ENCODE measurements at places on chromosomes 7 and 10.

DNA sequence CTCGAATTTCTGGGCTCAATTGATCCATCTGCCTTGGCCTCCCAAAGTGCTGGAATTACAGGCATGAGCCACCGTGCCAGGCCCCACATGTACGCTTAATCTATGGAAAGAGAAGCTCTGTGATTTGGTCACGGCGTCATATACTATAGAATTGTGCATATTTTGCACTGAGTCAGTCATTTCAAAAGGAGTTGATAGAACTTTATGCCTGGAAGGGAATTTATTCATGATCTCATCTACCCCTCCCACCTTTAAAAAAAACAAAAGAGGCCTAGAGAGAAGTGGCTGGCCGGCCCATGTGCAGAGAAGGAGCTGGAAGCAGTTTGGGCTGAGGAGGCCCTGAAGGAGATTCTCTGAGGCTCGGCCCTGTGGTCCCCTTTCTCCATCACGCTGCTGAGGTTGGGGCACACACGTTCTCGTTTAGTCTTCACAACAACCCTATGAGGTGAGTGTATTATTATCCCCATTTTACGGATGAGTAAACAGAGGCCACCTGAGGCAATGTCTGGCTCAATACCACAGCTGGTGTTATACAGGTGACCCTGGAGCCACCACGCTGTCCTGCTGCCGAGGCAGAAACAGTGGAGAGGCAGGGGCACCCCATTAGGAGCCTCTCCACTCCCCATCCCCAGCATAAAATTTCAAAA is 47.2 kb upstream of the ZRANB1 start:
- DNase-seq: peak; percentile 35

DNA sequence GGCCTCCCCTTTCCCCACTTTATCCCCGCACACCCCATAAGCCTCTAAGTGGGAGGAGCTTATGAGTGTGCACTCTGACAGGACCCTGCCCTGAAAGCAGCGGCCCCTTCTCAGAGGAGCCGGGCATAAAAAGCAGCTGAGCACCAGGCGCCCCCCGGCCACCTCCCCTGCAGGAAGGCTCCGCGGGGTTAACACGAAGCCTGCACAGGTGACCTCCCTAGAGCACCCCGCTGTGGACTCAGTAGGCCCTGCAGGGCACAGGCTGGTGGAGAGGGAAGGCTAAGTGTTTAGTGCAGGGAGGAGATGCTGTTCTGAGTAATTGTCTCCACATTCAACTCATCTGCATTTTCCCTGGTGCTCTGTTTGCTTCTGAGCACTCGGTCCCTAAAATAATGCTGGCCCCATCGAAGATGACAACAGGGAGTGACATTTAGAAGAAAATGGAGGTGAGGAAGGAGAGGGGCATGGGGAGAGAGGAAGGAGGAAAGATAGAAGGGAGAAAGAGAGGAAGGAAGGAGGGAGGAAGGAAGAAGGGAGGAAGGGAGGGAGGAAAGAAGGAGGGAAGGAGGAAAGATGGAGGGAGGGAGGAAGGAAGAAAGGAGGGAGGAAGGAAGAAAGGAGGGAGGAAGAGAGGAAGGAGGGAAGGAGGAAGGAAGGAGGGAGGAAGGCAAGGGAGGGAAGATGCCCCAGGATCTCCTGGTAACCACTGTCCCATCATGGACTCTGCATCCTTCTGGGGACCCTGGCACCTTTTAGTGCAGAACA is 25.4 kb upstream of the CNPY1 start:
- DNase-seq: no peak

DNA sequence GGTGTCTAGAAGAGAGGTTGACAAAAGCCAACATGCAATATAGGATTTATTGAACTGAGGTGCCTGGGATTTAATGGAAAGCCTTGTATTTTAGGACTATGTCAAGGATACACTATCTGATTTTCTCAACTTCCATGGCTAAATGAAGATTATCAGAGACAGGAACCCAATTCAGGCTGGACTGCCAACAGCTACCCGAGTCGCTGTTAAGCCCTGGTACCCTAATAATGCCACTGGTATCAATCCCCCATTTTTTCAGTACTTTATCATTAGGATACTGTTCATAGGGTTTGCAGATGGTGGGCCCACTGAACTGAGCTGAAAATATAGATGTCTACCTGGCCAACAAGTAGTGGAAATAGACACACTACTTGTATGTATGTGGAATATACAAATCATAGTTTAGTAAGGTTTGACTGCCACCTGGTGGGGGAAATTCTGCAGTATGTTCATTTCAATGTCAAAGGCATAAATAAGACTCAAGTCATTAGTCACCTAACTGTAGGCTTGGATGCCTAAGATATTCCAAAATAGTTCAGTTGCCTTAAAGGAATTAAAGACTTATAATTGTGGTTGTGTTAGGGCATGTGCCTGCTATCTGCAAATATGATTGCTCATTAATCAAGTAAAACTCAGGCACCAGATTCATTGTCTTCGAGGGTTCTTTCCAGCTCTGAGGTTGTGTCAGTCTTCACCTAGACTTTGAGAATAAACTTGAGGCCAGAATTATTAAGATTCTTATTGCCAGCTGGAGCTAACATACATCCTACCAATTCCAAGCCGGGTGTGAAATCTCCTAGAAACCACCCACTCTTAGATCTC is 34.1 kb upstream of the NOBOX start:
- no peak for DNase-seq

DNA sequence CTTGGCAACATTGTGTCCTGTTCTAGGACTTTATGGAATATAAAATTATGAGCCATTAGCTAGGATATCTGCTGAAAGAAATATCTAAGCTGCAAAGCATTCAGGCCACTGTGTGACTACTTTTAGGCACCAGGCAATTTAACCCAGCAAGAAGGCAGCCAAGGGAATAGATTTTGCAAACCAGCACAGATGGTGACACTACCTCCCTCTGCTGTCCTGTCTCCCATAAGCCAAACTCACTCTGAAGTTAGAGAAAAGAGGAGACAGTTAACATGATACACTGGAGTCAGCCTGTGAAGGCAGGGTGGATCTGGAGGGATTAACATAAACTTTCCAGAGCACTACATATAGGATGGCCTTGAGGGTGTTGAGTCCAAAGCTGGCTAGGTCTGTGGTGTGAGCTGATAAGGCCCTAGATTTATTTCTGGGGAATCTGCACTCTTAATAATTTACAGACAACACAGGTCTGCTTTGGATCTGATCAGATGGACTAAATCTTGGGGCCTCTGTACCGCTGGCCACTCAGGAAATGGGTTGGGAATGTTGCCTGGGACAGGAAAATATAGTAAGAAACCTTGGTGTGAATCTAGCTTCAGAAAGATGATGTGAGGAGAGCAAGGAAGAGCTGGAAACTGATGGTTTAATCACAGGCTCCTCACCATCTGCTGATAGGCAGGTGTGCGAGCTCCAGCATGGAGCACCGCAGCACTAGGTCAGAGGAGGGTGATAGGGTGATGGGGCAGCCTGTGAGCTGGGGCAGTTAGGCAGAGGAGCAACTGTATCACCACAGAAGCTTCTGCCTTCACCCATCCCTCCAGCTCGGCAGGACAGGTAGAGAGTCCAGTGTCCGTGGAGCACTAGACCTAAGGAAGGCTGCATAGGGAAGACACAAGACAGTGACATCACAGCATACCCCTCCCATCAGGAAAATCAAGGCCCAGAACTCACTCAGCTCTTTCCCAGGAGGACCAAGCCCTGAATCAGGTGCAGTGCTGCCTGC is 229.9 kb upstream of the PRSS1 start:
- no peak for DNase-seq

DNA sequence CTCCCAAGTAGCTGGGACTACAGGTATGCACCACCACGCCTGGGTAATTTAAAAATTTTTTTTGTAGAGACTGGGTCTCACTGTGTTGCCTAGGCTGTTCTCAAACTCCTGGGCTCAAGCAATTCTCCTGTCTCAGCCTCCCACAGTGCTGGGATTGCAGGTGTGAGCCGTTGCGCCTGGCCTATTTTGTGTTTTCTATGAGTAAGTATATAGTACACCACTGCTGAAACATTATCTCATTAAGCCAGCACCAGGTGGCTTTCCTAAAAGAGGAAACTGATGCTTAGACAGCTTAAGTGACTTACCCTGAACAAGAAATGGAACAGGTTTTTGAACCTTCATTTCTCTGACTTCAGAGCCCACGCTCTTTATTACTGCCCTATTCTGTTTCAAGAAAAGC is 7.8 kb upstream of the PTPN12 start:
- DNase-seq: no peak

DNA sequence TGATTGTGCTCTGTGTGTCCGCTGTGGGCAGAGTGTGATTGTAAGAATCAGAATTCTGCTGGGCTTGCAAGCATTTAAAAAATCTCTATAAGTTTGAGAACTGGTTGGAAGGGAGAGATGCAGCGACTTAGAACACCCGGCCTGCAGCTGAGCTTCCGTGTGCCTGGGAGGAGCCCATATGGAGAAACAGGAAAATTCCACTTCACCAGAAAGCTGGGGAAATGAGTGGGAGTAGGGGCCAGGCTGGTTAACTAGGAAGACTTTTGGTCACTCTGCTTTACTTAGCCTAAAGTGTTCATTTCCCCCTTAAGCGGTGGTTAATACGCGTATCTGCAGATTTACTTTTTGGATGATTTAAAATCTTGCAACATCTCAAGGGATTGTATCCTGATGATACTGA is 72.2 kb downstream of the TCF7L2 start:
- no peak for DNase-seq

GRCh38 chr10:116918583-116918982 is 69.3 kb downstream of the ENO4 start:
- DNase-seq: no peak

- no peak for DNase-seq
These were observed 15.9 kb downstream of the GRB10 start for GRCh38 chr7:50766849-50767207.

- DNase-seq: no peak
These were observed 135.9 kb downstream of the JCAD start for GRCh38 chr10:29923416-29923965.

DNA sequence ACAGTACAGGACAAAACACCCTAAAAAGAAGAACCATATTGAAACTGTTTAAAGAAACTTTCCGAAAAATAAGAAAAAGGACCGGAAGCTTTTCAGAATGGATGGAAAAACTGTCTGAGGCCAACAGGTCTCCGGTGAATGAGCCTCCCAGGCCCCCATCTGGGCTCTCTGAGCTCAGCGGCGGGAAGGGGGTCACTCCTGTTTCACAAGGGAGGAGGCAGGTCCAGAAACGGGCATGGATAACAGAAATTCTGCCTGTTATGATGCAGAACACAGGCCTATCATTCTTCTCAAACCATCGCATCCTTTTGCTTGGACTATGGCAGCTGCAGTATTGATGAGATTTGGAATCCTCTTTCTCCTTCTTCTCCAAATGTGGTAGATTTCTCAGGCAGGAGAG is 58.9 kb upstream of the SHH start:
- DNase-seq: peak; percentile 26

DNA sequence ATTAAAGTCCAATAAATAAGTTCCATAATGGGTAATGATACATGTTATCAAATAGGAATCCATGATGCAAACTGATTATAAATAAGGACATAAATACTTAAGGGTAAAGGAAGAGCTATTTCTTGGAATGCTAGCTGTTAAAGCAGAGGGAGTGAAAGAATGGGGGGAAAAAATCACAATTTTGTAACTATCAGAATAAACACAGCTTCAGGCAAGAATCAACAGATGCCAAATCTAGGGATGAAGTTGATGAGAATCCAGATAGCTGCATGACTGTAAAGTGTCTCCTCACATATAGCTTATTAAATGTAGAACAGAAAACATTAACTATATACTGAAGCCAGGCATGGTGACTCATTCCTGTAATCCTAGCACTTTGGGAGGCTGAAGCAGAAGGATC is 4.9 kb downstream of the IPMK start:
- no peak for DNase-seq

DNA sequence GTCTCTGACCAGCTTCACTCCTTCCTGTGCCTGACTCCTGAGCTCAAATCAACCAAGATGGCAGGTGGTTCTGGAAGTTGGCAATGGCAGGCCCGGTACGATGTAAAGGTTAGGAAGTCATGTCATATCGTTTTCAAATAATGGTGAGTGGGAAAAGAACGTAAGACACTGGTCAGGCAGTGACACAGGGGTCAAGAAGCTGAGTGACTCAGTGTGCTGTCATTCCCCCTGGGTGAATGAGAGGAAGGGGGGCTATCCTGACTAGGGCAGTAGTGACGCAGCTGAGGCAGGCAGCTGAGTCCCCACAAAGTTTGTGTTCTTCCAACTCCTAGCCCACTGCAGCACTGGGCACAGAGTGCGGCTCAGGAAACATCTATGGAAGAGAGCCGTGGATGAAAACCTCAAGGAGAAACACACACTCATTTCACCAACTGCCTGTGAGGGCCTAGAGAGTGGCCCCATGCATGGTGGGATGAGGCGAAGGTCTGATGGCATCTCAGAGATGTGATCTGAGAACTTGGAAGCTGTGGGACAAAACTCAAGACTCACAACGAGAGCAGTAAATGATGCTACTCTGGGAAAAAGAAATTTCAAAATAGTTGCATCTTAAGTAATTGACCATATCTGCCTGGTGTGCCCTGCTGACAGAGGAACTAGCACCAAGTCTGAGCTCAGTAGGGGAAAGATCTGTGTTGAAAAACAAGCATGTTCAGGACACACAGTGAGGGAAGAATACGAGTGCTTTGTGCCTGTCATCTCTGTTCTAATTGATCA is 23.2 kb downstream of the CREB3L2 start:
- DNase-seq: no peak

DNA sequence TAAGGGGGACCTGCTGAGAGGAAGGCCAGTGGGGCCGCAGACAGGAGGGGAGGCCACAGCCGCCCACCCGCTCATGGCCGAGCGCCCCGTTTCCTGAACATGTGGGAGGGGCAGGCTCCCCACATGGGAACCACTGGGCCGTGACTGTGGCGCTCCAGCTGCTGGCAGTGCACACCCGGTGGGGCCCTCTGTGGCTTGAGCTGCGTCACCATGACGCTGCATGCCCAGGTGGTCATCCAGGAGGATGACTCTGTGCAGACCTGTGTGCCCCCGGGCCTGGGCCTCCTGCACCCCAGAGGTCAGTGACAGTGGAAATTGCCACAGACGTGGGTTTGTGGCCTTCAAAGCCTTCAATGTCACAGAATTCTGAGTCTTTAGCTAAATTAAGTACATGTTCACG is 85.1 kb downstream of the MGMT start:
- no peak for DNase-seq

All from mesenteric fat pad (tissue), 1 donor.